Left kidney (tissue), 8 donors: ENCODE measurements at places on chromosomes 13 and 19.

DNA sequence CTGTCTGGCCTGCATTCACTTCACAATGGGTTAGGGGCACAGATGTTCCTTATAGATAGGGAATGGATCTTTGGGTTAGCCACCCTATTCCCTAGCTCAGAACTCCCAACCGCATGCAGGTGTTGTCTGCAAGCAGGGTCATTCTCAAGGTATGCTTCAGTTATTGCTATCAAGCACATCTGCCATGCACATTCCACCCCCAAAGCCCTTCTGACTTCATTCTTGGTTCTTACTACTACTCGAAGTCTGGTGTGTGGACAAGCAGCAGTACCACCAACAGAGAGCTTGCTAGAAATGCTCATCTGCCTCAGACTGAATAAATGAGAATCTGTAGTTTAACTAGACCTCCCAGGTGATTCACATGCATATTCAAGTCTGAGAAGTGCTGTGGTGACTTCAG is 31.3 kb downstream of the SERPINE3 start:
- no peak for DNase-seq

DNA sequence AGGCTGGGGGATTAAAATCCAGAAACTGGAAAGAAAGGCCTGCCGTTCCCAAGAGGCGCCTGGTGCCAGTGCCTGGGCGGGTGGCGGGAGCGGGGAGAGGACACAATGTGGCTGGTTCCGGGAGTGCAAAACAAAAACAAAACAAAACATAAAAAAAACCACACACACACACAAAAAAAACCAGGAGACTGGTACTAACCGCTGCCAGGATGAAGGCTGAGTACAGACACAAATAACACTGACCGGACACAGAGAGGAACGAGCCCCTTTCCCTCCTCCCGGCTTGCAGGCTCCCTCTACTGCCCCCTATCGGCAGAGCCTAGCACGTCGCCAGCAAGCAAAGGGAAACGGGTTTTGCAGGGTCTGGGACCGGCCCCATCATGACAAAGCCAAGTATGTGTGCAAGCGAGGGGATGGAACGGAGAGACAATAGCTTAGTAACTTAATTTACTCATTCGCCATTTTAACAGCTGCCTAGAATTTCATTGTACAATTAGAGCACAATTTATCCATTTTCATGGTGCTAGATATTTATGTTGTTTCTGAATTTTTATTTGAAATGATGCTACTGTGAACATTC is 17.9 kb upstream of the ZDHHC20 start:
- peak; percentile 87 for DNase-seq

DNA sequence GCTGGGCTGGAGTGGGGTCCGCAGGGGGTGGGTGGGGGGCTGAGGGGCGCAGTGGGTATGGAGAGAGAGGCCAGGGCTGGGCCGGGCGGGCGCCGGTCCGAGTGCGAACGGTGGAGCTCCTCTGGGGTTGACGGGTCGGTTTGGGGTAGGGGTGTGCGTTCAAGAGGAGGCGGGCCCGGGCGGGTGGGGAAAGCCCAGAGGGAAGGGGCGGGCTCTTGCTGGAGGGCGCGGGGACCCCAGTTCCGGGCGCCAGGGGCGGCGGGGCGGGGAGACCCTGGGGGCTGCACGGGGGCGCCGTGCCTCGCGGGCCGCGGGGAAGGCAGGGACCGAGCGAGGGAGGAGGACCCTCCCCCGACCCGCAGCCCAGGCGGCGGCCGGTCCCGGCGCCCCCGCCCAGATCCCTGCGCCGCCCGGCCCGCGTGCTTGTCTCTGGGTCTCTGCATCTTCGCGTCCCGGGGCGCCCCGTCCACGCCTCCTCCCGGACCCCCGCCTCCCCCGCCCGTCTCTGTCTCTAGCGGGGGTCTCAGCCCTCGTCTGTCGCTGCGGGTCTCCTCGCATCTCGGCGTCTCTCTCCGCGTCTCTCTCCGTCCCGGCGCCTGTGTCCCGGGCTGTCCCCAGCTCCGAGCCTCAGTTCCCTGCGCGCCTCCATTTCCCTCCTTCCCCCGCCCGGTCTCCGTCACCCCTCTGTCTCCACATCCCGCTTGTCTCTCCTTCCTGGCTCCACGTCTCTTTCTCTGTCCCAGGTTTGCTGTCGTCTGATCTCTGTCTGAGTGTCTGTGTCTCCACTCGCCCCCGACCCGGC is 8.3 kb upstream of the SHISA7 start:
- DNase-seq, result no peak

- DNase-seq, result no peak
These were observed 362.3 kb downstream of the COG6 start for GRCh38 chr13:40017662-40018262.

- DNase-seq, result no peak
These were observed 11.3 kb downstream of the PRKCSH start for GRCh38 chr19:11446652-11447301.

- DNase-seq, result no peak
These were observed 4.9 kb upstream of the MBD3L3 start for GRCh38 chr19:7063339-7063738.

DNA sequence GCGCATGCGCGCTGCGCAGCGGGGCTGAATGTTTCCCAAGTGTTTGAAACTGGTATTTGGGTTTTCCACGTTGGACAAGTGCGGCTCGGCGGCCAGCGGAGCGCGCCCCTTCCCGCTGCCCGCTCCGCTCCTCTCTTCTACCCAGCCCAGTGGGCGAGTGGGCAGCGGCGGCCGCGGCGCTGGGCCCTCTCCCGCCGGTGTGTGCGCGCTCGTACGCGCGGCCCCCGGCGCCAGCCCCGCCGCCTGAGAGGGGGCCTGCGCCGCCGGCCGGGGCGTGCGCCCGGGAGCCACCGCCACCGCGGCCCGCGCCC is at the start of gene ING1:
TSS of gene ING1 (plus strand) at position 59 of the 311 bp plus-strand sequence. CDS start 450 bp downstream, outside the sequence.
- no peak for DNase-seq

- DNase-seq, result no peak
These were observed 57.1 kb downstream of the OR10H4 start for GRCh38 chr19:16005925-16006324.

DNA sequence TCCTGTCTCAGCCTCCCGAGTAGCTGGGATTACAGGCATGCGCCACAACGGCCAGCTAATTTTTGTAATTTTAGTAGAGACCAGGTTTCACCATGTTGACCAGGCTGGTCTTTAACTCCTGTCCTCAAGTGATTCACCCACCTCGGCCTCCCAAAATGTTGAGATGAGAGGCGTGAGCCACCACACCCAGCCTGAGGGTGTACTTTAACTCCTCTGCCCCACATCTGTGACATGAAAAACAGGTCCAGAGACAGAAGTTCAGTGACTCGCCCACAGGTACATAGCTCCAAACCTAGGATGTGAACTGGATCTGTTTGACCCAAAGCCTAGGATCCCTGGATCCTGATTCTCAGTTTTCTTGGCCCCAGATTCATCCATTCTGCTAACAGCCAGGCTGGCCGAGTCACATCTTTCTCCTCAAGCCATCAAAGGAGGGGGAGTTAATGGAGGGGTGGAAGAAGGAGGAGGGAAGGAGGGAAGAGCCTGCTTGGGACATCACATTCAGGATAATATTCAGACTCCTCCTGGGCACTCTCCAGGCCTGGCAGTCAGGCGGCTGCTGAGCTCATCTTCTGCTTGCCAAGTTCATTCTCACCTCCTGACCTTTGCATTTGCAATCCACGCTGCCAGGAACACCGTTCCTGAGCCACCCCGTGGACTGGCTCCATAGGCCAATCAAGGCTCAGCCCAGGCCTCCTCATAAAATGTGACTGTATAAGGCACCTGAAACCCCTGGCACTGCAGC is 3.1 kb downstream of the SPC24 start:
- DNase-seq, result no peak

- no peak for DNase-seq
These were observed 17.1 kb upstream of the DPY19L3 start for GRCh38 chr19:32388393-32388855.

DNA sequence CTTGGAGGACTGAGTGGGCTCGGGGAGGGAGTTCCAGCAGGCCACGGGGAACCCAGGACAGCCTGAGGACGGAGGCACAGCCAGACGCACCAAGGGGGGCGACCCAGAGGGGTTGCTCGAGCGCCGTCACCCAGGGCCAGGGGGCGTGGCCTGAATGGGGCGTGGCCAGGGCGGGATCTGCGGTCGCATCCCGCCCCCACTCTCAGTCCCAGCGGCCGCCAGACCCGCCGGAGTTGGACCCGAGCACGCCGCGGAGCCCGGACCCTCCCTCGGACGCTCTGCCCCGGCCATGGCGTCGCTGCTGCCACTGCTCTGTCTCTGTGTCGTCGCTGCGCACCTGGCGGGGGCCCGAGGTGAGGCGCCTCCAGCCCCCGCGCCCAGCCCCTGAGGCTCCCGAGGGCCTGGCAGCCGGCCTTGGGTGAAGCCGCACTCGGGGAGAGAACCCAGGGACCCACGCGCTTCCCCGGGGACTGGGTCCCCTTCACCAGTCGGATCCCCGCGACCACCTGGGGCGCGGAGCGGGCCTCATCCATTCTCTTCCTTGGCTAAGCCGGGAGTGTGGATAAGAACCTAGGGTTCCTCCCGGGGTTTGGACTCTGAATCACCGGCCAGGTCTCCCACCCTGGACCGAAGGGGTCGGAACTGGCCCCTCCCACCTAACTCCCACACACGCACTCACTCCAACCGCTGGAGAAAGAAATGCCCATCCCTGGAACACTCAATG is at the start of gene CILP2:
TSS of gene CILP2 (plus strand) at position 205 of the 724 bp plus-strand sequence. CDS start at position 290, 85 bp downstream.
- DNase-seq, result no peak

GRCh38 chr19:46472592-46472991 is 1.2 kb upstream of the PNMA8A start:
- DNase-seq, result no peak

DNA sequence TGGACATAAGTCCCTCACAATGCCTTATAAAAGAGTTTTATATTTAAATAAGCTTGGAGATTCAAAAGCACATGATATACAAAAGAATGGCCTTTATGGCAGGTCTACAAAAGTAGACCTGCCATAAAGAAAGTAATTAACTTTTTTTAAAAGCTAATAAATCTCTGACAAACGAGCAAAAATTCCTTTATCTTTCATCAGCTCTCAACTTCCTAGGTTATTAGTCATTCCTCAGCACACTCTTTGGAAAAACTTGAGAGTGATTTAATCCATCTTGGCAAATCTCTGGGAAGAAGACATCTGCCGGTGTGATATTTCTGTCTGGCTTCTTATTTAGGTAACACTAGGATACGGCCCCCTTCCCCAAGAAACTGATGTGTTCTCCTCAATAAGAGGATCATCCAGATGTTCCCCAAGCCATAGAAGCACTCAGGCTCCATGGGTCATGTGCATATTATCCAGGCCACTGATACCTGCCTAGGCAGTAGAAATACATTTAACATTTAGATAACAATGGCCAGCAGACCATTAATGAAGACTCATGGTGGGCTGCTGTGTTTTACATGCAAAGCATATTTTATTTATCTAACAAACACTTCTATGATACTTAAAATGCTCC is 372.7 kb downstream of the LIG4 start:
- no peak for DNase-seq

DNA sequence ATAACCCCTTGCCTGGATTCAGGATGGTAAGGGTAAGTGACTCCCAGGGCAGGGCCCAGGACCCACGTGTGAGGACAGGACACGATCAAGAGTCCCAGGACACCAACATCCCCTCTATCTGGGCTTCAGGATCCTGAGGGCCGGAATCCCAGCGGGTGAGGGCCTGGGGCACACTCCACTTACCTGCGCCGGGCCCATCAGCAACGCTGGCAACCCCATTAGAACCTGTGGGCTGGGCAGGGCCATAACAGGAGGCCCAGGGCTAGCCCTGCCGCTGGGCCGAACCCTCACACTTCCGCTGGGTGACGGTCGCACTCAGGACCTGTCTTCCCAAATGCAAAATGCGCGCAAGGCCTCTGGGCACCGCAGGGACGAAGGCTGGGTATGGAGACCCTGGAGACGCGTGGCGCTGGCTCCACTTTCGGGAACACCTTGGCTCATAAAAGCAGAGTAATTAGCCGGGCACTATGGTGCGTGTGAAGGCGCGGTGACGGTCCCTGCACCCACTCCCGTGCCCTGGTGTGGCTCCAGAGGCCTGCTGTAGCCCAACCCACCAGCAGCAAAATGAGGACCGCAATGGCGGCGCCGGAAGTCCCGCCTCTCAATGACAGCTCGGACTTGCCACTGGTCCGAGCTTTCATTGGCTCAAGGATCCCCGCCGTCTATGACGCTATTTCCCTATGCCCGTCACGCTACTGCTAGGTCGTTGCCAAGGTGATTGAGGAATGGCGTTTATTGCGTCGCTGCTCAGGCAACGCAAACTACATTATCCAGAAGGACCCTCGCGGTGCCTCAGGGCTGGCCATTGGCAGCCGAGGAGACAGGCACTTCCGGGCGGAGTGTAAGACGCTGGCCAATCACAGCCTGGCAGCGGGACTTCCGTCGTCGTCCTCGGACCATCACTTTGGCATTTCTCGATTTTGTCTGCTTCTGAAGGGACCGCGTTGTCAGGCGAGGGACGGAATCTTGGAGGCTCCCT is at the start of gene ZNF132:
TSS of gene ZNF132 (minus strand) at position 578 of the 979 bp plus-strand sequence. CDS start at position 246, 332 bp downstream.
- DNase-seq, result peak; percentile 100

GRCh38 chr13:26971990-26972887 is 199.4 kb downstream of the USP12 start:
- no peak for DNase-seq

DNA sequence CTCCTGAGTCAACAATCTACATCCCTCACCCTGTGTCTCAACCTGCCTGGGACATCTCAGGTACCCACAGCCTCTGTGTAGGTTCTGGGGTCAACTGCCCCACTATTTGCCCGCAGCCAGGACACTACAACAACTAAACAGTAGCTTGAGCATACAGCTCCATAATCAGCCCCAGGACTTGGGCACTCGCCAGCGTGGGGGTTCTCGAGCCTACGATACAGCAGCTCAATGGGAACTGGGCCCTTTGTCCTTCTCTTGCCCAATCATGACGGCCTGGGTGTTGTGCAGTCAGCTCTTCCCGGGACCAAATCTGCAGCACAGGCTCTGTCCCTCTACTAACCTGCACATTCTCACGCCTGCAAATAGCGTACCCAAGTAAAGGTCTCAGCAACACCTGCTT is 1.3 kb downstream of the ZNF180 start:
- DNase-seq, result no peak

DNA sequence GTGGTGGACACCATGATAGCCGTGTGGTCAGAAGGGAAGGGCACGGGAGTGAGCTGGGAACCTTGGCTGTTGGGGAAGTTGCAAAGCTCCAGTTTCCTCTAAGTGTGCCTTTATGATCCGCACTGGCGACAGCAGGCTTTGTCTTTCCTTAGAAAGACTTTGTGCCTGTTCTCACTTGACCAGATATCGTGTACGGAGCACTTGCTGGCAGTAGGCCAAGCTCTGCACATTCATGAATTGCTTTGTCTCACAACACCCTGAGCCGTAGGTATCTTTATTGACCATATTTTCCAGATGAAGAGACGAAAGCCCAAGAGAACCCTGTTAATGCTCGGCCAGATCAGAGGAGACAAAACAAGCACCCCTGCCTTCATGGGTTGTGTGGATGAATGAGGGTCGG is 15.1 kb downstream of the CUL4A start:
- no peak for DNase-seq
